ENCODE measurements at places on chromosomes 1 and 21.

GRCh38 chr1:43239484-43239883 is 30.3 kb upstream of the TMEM125 start:
- DNase-seq: no peak

DNA sequence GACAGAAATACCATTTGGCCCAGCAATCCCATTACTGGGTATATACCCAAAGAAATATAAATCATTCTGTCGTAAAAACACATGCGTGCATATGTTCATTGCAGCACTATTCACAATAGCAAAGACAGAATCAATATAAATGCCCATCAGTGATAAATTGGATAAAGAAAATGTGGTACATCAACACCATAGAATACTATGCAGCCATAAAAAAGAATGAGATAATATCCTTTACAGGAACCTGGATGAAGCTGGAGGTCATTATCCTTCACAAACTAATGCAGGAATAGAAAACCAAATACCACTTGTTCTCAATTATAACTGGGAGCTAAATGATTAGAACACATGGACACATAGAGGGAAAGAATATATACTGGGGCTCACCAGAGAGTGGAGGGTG is 109.6 kb upstream of the SLC35F3 start:
- DNase-seq: no peak

GRCh38 chr1:63082766-63083165 is 239.6 kb upstream of the FOXD3 start:
- DNase-seq: no peak

DNA sequence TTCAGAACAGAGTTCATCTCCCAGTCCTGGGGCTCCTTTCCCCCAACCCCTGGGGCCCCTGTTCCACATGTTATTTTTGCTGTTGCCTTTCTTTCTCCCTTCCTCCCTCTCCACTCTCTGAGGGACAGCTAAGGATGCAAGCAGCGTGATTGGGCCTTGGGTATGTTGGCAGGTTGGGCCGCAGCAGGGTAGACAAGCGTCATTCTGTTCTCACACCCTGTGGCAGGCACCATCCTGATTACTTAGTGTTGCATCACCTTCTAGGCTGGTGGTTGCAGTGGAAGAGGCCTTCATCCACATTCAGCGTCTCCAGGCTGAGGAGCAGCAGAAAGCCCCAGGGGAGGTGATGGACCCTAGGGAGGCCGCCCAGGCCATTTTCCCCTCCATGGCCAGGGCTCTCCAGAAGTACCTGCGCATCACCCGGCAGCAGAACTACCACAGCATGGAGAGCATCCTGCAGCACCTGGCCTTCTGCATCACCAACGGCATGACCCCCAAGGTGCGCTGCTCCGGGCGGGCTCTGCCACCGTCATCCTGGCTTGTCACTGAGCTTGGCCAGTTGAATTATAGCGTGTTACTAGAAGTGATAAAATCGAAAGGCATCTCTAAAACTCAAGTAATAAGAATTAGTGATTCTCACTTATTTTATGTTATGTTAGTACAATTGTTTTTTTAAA is 43.4 kb downstream of the VANGL1 start:
- no peak for DNase-seq

DNA sequence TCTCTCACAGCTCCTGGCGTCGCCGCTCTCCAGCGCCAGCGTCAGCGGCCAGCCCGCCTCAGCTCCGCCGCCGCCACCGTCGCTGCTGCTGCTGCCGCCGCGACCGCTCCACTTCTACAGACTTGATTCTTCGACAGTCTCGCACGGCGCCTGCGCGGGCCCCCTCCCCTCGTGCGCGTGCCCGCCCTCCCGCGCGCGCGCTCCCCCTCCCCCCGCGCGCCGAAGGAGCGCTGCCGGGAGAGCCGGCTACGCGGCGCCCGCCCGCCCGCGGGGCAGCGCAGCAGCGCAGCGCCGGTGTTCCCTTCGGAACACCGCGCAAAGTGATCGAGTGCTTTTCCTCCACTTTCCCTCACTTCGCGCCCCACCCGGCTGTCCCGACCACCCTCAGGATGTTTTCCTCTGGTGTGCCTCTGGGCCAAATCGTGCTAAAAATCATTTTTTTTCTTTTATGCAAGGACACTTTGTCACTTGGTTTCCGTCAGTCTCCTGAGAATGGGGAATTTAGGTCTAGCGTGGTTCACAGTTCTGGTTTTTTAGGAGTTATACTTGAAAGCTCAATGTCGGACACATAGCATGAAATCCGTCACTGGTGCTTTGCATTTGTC is at the start of gene IRF2BP2:
Gene IRF2BP2 (minus strand): TSS at position 118 of the 605 bp plus-strand sequence. CDS start 684 bp downstream, outside the sequence.
- no peak for DNase-seq

All from HS-27A (cell line).